Non-pigmented ciliary epithelial cell (primary cell): ENCODE measurements at places on chromosomes 16 and 17.

GRCh38 chr17:79413611-79414010 lies 197.2 kb downstream of the RBFOX3 start:
- DNase-seq: no peak

DNA sequence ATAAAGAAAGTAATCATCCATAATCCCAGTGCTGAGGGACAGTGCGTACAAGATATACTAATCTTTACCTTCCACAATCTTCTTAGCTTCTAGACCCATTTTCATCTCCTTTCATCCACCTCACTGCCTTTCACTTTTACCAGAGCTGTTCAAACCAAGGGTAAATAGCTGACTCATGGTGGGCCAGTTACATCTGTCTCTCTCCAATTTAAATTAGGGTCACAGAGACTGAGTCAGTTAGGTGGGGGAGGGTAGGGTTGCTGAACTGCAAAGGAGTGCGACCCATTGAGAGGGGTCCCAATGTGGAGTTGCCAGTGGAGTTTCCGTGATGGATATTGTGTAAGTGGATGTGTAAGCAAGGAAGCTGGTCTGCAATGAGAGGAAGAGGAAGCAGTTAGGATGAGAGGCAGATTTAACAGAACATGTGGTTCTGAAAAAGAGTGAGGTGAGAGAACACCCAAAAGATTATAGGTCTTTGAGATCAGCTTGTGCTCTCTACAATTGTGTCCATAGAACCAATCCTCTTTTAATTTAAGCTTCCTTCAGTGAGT lies 83.5 kb downstream of the GP2 start:
- DNase-seq: no peak

GRCh38 chr16:87344165-87344930 lies 27.2 kb upstream of the C16orf95 start:
- DNase-seq: no peak

DNA sequence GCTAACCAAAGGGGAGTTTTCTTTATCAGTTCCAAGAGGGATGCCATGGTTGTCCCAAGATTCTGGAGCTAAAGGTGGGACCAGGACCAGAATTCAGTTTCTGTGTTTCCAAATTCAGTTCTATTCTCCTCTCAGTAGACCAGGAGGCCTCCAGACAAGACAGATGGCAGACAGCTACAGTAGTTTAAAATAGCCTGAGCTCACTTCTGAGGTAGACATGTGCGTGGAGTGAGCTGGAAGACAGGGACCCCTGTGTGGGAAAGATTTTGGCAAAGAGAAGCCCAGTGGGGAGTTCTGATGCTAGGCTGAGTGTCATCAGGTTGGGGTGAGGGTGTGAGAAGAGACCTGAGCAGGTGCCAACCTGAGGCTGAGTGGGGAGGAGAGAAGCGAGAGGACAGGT lies 95.4 kb downstream of the PRKCB start:
- DNase-seq: no peak

DNA sequence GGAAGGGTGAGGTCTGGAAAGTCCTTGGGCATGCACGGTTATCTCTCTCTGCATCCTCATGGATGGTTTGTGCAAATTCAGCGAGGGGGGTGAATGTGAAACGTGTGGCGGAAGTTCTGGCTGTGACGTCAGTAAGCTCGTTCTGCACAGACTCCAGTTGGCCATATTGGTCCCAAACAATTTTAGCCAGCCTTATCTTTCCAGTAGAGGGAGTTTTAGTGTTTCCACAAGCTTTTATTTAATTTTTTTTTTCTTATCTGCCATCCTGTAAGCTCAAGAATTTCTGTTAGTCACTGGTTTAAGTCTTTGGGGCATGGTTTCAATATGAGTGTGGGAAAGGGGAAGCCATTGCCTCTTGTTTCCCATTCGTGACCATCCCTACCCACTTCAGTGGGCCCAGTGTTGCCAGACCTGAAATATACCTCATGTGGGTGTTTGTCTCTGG lies 39.0 kb downstream of the HLF start:
- no peak for DNase-seq

GRCh38 chr17:17681744-17682292 lies 560 bp downstream of the RAI1 start:
- no peak for DNase-seq

DNA sequence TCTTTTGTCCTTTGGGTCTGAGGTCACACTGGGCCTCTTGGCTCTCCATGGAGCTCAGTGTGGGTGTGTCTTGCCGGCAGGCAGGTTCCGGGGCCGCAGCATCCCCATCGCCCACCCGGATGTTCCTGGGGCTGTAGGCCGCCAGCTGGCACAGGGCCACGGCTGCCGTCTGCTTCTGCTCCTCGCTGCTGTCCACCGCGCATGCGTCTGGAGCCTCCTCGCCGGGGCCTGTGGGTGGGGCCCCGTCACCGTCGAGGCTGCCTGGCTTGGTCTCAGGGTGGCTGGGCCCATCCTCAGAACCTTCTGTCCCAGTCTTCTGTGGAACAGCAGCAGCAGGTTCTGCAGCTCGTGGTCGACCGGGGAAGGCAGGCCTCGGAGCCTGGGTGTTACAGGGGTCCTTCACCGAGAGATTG lies 9.6 kb downstream of the ZNF750 start:
- no peak for DNase-seq

GRCh38 chr17:54849660-54850059 lies 51.0 kb upstream of the TOM1L1 start:
- DNase-seq: no peak

GRCh38 chr16:22317001-22317530 lies 19.9 kb downstream of the POLR3E start:
- no peak for DNase-seq

- DNase-seq: no peak
These were observed 74.6 kb downstream of the N4BP1 start for GRCh38 chr16:48535369-48535787.

GRCh38 chr17:19250421-19251173 lies 13.4 kb downstream of the EPN2 start:
- no peak for DNase-seq
